Activated T-cell treated with anti-CD3 and anti-CD28 coated beads, Interleukin-2, amount 50 U/mL, for 72 hours (primary cell): ENCODE measurements at places on chromosomes 6 and 20.
A peak's percentile ranks its signal among the peaks of the same experiment; 100 is the strongest.

GRCh38 chr20:33679758-33680485 lies 5.7 kb upstream of the NECAB3 start:
- peak overlapping the region; percentile 60 for H3K4me3 ChIP-seq
- DNase-seq: peak; percentile 75
- H3K36me3 ChIP-seq: peaks cover 4% of the 10 kb centered on the region
- no peaks in the 10 kb centered on the region for H3K27me3 ChIP-seq

- no peak overlapping the region for H3K27ac ChIP-seq
- DNase-seq: no peak
- no peaks in the 10 kb centered on the region for H3K36me3 ChIP-seq
- no peaks in the 10 kb centered on the region for H3K4me1 ChIP-seq
Measured at GRCh38 chr20:48574383-48574782, 253.4 kb downstream of the PREX1 start.

DNA sequence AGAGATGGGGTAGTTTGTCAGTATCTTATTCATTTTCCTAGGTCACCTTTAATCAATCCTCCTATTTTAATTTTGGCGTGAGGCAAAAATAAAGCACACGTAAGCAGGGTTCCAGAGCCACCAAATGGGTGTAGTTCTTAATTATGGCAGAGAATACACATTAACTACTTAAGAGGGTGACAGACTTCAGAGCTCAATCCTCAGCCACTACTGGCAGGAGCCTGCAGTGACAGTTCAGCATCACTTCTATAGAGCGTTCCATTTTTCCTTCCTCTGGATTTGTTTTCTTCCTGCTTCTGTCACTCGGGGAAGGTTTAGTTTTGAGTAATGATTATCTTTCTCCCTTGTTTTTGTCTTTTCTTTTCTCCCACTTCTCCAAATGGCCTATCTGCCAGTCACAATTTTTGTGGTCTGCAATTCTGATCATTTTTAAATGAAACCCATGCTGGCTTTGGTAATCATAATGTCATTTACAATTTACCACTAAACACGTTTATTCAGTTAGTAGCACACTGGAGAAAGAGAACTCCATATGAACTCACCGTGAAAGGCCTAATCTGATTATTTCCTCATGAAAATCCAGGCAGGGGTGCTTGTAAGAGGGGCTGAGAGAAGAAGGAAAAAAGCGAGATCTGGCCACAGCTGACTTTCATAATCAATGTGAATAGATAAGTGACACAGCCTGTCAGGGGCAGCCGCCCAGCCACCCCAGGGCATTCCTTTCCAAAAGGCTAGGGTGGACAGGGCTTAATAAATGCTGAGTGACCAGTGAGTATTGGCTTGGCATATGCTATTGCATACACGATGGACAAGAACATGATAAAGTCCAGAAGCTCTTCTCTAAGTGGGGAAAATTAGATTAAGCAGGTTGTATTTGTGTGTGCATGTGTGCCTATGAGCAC lies 412.1 kb downstream of the PKHD1 start:
- no peak for DNase-seq
- no peaks in the 10 kb centered on the region for H3K36me3 ChIP-seq
- no peaks in the 10 kb centered on the region for H3K4me1 ChIP-seq
- H3K27me3 ChIP-seq: no peaks in the 10 kb centered on the region
- no peak overlapping the region for H3K4me3 ChIP-seq

GRCh38 chr20:52972190-52972937 lies at the start of gene TSHZ2:
TSHZ2 (plus strand) TSS chr20:52972358; CDS start chr20:52973294, 936 bp downstream.
- peak within 1 kb of the TSS; percentile 93 for H3K27ac ChIP-seq
- peaks cover 22% of the 10 kb centered on the region for H3K27me3 ChIP-seq
- peak within 1 kb of the TSS; percentile 89 for H3K4me3 ChIP-seq

GRCh38 chr20:43513372-43513930 lies 6.0 kb downstream of the L3MBTL1 start:
- H3K4me1 ChIP-seq: peaks cover 11% of the 10 kb centered on the region
- peak overlapping the region; percentile 97 for H3K4me3 ChIP-seq
- no peak for DNase-seq
- peaks cover 3% of the 10 kb centered on the region for H3K36me3 ChIP-seq

- no peak overlapping the region for H3K4me3 ChIP-seq
- no peaks in the 10 kb centered on the region for H3K27me3 ChIP-seq
- DNase-seq: no peak
- H3K4me1 ChIP-seq: no peaks in the 10 kb centered on the region
- no peak overlapping the region for H3K27ac ChIP-seq
Measured at GRCh38 chr6:162385980-162386379, 341.6 kb downstream of the PRKN start.

GRCh38 chr6:159800141-159800865 lies at the start of gene PNLDC1:
PNLDC1 (plus strand) TSS chr6:159800276; CDS start chr6:159800308, 32 bp downstream.
- H3K4me1 ChIP-seq: peaks cover 28% of the 10 kb centered on the region
- no peaks in the 10 kb centered on the region for H3K27me3 ChIP-seq
- peaks cover 23% of the 10 kb centered on the region for H3K36me3 ChIP-seq
- no peak within 1 kb of the TSS for H3K27ac ChIP-seq
- no peak within 1 kb of the TSS for H3K4me3 ChIP-seq
- DNase-seq: no peak

DNA sequence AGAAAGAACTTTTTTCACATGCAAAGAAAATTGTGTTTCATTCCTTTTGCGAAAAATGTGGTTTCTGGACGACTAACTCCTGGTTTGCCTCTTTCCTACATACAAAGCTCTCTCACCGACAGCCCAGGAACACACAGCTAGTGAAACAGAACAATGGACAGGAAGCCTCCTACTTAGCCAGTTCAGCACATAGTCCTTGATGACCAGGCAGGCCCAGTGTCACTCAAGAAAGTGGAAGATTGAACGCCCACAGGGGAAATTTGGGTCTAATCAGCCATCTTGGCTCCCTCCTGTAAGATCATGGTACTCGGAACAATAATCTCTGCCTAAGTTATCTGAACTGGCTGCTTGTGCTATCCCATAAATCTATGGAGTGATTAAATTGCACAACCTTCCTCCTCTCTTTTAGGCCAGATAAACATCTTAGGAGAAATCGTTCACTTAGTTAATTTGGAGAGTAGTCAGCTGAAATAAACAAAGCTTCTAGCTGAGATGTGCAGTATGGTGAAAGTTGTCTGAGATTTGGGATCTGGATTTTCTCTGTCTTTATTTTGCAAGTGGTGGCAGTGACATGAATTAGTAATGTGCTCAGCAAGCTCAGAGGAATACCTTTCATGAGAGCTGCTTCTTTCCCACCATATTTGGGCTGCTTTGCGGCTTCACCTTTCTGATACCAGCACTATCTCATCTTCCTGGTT lies 147.0 kb downstream of the MTFR2 start:
- H3K27ac ChIP-seq: no peak overlapping the region
- peaks cover 1% of the 10 kb centered on the region for H3K36me3 ChIP-seq
- DNase-seq: no peak
- no peaks in the 10 kb centered on the region for H3K4me1 ChIP-seq

DNA sequence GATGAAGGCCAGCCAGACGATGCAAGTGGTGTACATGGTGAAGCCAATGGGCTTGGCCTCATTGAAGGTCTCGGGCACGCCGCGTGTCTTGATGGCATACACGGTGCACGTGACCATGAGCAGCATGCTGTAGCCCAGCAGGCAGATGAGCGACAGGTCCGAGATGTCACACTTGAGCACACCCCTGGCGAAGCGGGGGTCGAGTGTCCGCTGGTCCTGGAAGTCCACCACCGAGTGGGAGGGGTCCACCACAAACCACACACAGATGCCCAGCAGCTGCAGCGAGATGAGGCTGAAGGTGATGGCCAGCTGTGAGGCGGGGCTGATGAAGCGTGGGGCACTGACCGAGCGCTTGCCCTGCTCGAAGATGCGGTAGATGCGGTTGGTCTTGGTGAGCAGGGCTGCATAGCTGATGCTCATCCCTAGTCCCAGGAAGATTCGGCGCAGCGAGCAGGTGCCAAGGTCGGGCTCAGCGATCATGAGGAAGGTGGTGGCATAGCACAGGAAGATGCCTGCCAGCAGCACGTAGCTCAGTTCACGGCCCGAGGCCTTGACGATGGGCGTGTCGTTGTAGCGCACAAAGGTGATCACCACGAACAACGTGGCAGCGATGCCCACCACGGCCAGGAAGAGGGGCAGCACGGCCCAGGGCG lies 110.1 kb downstream of the GRM4 start:
- no peak for DNase-seq
- no peaks in the 10 kb centered on the region for H3K36me3 ChIP-seq
- H3K27me3 ChIP-seq: no peaks in the 10 kb centered on the region
- H3K4me1 ChIP-seq: peaks cover 5% of the 10 kb centered on the region
- H3K27ac ChIP-seq: no peak overlapping the region

DNA sequence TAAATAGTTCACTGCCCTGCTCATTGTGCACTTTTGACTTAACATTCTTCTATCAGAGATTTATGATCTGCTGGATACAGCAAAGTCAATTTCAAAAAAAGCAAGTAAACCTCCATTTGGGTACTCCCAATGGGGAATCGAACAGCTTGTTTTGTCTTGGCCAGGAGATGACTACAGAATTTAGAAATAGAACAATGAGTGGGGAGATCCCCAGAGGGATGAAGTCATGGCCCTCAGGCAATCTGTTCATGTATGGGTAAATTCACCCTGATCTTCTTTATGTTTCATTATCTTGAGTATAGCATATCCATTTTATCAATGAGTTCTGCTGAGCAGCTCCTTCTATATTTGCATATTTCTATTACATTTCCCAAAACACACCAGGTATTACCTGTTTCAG lies 1681.9 kb downstream of the HACE1 start:
- no peaks in the 10 kb centered on the region for H3K27me3 ChIP-seq
- H3K36me3 ChIP-seq: no peaks in the 10 kb centered on the region
- H3K4me1 ChIP-seq: no peaks in the 10 kb centered on the region

GRCh38 chr20:478949-479429 lies 16.7 kb upstream of the TBC1D20 start:
- H3K27me3 ChIP-seq: no peaks in the 10 kb centered on the region
- no peak overlapping the region for H3K4me3 ChIP-seq
- H3K36me3 ChIP-seq: peaks cover 31% of the 10 kb centered on the region
- peak overlapping the region; percentile 45 for H3K27ac ChIP-seq
- peaks cover 10% of the 10 kb centered on the region for H3K4me1 ChIP-seq
- DNase-seq: peak; percentile 19

GRCh38 chr20:11060423-11061185 lies 386.8 kb upstream of the JAG1 start:
- H3K27me3 ChIP-seq: no peaks in the 10 kb centered on the region
- H3K27ac ChIP-seq: no peak overlapping the region
- no peak overlapping the region for H3K4me3 ChIP-seq
- no peaks in the 10 kb centered on the region for H3K4me1 ChIP-seq
- H3K36me3 ChIP-seq: no peaks in the 10 kb centered on the region

- no peak overlapping the region for H3K27ac ChIP-seq
- H3K4me3 ChIP-seq: no peak overlapping the region
- peaks cover 16% of the 10 kb centered on the region for H3K4me1 ChIP-seq
Measured at GRCh38 chr20:64277571-64278316, 22.2 kb downstream of the PCMTD2 start.
